ENCODE measurements at places on chromosomes 5 and 9. TPM values are rescaled to one million over a fixed set of nuclear protein-coding genes. Genes with fewer than 3 reads are reported as not detected.

Gene CDH6
- 5.3 TPM for total RNA-seq

Gene RMRP
- total RNA-seq = 10,629 TPM

DNA sequence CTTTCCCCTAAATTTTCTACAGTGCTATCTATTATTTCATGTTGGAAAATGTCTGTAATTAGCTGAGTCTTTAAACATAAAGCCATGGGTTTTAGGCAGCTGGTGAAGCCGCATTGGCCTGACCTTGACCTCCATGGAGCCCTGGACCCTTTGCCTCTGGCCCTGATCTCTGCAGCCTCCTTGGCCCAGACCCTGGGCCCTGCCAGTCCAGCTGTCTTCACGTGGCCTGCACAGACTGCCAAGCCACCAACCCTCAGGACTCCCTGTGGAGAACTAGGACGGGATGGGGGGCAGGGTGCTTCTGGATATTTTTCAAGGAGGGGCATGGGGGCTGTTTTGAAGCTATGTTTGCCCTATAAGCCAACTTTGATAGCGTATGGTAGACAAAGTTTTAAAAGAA is 29.8 kb upstream of the PPARGC1B start:
- no peak for DNase-seq

DNA sequence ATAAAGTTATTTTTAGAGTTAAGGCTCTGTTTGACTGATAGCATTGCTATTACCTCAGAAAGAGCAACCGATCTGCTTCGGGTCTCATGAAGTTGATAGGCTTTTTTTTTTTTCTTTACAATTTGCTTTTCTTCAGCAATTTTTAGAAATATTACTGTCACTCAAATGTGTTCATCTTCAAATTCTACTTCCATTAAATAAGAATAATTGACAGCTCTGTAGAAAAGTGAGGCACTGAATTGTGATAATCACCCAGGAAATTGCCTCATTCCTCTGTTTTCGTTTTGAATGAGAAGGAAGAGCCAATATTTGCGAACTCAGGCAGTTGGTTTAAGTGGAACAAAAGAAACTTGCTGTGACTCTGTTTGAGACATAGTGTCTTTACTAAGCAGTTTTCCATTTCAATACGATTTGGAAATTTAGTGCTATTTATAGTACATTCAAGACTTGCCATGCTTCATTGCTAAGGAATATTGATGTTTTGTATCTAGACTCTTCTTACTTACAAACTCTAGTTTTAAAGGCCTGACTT is 700.5 kb upstream of the CDH10 start:
- DNase-seq = peak; percentile 13

DNA sequence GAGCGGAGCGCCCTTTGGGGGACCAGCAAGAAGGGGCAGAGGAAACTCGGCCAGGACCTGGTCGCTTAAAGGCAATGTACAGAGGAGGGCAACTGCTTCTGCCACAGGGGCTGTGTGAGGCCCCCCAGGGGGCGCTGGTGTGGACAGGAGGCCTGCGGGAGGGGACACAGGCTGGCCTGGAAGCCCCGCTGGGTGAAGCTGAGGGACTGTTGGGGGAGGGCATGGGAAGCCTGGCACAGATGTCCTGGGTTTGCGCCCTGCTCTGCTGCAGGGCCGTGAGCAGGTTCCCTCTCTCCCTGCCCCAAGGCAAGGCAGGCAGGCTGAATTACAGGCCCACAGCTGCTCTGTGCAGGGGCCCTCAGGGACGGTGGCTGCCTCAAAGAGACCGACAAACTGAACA is 5.4 kb downstream of the MED22 start:
- peak; percentile 80 for DNase-seq

DNA sequence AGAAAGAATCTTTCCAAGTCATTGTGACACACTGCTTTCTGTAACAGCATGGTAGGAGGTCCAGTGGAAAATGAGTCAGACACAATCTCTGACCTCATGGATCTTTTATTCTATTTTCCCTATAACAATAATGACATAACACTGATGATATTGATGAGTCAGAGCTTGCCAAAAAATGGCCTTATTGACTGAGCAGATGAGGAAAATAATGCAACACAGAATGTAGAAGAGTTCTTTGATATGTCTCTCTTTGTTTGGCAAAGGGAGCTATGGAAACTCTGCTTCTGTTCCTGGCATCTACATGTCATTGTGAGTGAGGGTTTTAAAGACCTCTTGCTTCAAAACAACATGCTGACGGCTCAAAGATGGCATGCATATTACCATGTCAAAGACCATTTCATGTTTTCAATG is 443.1 kb upstream of the ZNF608 start:
- no peak for DNase-seq

Gene SPATA31A3
- not detected for total RNA-seq

GRCh38 chr5:178422400-178422775 is 167.8 kb downstream of the COL23A1 start:
- peak; percentile 43 for DNase-seq

Gene SLC6A19
- 0.07 TPM for total RNA-seq

Gene WWC1
- 15.5 TPM for total RNA-seq

Gene FAXDC2
- total RNA-seq = 9.6 TPM

Gene LRRC19
- not detected for total RNA-seq

- DNase-seq = peak; percentile 69
Observed at GRCh38 chr9:131012396-131012917, 3.5 kb downstream of the LAMC3 start.

- DNase-seq = no peak
Observed at GRCh38 chr9:127664678-127665507, 41.9 kb upstream of the CFAP157 start.

DNA sequence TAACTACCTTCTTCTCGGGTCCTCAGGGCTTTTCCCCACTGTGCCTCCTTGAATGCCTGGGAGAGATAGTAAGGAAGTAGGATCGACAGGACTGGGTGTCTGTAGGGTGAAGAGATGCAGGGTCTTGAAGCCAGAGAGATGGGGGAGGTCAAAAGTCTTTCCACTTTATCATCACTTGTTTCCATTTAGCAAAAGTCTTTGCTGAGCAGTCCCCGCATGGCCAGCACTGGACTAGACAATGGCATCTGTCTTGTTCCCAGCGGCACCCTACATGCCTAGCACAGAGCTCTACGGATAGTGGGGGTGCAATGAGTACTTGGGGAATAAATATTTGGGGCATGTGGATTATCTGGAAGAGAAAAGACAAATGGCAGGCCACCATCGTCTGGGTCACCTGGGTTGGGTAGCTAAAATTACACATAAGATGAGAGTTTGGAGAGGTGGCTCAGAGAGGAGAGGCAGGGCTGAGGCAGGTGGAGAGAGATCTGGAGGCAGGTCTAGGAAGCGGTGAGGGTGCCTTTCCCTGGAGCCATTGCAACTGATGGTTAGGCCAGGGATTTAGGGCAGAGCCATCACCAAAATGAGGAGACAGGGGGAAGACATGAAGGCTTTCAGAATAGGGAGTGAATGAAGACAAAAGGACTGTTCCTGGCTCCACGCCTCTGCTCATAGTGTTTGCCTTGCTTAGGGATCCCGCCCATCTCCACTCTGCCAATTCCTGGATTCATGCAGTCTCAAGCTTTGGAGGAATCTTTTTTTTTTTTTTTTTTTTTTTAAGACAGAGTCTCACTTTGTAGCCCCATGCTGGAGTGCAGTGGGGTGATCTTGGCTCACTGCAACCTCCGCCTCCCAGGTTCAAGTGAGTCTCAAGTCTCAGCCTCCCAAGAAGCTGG is 250.8 kb upstream of the KLF4 start:
- DNase-seq = no peak

DNA sequence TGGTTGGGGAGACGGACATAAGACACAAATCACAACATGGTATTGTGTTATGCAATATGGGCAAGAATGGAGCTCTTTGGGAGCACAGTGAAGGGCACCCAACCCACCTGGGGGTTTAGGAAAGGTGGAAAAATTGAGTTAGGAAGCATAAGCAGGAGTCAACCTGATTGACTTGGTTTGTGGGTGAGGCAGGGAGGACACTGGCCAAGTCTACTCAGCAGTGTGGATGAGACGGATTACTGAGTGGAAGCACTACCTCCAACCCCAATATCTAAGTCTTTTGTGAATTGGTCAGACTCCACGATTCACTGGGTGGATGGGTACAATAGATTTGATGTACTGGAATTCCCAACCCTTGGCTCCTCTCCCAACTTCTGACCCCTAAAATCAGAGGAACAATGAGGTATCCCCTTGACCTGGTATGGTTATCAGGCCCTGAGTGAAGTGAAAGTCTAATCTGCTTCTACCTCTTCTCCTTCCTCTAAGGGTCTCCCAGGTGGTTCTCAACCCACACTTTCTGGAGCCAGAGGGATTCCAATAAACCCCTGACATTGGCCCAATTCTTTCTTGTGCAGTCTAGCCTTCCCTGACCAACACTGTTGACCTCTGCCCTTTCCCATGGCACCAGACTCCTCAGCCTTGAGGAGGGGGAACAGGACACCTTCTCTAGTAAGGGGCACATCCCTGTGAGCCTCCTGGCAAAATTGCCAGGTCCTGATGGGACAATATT is 5.2 kb downstream of the EGR1 start:
- DNase-seq = no peak

DNA sequence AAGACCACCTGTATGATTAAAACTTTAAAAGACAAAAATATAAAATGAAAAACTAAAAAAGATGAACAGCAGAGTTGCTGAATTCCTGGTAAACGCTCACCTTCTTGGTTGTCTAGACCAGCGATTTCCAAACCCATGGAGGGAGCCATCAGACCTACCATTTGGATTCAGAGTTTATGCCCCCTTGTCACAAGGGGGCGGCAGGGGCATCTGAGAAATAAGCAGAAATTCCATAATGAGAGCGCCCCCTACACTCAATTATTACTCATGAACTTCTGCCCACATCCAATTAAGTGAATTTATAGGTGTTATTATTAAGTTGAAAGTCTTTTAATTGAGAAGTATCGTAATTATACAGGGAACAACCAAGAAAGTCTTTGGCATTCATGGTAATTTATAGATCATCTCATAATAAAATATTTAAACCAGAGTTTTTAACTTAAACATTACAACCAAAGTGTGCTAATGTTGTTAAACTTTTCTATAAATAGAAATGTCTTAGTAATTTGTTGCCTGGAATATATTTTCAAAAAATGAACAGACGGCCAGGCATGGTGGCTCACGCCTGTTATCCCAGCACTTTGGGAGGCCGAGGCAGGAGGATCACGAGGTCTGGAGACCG is 35.2 kb upstream of the SPATA31C2 start:
- DNase-seq = peak; percentile 71

- DNase-seq = no peak
Observed at GRCh38 chr5:75242067-75242466, 5.4 kb upstream of the ANKRD31 start.

DNA sequence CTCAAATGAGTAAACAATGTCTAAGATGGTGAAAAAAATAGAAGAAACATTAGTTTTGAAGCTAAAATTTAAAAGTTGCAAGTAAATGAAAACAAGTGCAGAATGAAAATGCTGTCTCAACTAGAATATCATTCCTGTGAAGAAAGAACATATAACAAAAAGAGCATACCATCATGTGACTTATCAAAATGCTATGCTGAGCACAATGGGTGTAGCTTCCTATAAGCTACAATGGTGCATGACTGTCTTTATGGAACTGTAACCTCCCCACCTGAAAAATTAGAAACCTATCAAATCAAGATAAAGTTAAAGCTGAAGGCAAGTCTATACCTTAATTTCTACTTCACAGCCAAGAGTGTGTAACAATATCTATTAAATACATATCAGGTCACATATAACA is 192.0 kb downstream of the AP3B1 start:
- no peak for DNase-seq

DNA sequence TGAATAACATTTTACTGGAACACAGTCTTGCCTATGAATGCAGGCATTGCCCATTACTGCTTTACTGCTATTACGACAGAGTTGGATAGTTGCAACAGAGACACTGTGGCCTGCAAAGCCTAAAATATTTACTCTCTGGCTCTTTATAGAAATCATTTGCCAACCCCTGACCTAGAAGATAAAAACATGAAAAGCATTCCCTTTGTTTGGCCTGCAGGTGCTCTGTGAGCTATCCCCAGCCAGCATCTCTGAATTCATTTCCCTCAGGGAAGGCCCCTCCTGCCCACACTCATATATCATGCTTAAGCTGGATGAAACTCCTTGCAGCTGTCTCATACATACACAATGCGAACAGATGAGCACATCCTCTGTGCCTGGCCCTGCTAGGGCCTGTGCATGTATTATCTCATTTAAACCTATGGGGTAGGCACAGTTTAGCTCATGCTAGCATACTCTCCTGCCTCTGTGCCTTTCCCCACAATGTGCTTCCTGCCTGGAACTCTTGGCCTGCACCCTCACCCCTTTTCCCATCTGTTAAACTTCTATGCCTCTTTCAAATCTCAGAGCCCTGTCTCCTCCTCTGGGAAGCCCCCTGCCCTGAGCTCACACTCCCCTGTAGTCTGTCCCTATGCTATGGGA is 193.1 kb downstream of the PAX5 start:
- DNase-seq = no peak

DNA sequence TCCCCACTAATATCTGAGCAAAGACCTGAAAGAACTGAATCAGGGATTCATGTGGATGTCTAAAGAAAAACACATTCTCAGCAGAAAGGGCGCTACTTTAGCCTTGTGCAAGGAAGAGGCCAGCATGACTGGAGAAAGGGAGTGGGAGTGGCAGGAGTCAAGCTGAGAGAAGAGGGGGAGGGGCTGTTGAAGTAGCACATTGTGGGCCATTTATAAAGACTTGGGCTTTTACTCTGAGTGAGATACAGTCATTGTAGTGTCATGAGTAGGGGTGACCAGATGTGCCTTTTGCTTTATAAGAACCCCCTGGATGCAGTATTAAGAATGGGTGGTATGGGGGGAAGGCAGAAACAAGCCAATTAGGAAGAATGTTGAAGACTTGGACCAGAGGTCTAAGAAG is 452.8 kb downstream of the ENC1 start:
- DNase-seq = peak; percentile 24

- no peak for DNase-seq
Observed at GRCh38 chr9:6675268-6675667, 29.7 kb upstream of the GLDC start.

Gene MARCHF11
- total RNA-seq = 2.1 TPM

Gene SHB
- 11.6 TPM for total RNA-seq

Gene CYLC2
- not detected for total RNA-seq

GRCh38 chr5:78486218-78486617 is 125.8 kb downstream of the SCAMP1 start:
- DNase-seq = no peak

- DNase-seq = no peak
Observed at GRCh38 chr5:141608046-141608445, 10.8 kb downstream of the DIAPH1 start.

DNA sequence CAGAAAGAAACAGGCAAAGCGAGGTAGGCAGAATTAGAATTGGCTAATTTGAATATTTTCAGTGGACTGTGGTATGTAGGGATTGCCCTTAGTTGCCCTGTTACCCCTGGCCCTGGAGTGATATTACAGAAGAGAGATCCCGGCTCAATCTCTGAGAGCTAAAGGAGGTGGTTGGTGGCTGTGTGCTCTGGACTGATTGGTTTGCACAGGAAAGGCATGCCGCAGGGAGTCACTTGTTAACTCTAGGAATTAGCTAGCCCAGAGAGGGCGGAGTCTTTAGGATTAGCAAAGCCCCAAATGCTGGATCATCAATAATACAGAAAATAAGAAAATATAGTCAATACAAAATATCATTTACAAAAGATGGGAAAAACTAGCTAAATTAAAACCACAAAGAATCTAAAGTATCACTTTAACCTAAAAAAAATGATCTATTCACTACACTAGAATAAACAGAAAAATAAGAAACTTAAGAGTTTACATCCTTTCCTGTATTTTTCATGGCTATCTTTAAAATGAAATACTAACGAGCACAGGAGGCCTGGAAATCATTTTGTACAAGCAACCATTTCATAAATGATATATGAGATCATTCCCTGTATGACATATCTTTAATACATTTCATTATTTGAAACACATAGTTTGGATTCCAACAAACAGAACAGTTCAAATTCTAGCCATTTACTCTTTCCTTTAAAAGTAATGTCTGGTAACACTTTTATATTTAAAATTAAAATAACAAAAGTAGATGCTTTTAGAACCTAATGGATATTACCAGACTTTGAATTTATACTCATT is 71.1 kb downstream of the GNAQ start:
- DNase-seq = no peak
